ENCODE measurements at places on chromosomes 7 and 10.

DNA sequence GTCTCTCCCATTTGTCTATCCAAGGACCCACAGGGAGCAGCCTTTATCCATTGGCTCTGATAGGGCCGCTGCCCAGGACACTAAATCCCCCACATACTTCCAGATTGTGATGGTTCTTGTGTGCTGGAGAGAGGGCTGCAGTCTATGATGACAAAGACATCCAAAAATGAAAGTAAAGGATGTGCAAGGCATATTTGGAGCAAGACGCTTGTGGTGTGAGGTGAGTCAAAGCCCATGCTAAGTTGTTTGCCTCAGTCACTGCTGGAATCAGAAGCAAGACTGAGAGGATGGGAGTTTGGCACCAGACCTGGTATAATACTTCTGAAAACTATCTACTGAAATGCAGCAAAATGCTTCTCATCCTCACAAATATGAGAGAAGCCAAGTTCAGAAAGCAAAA lies 22.7 kb downstream of the ZNF22 start:
- no peaks in the 10 kb centered on the region for H3K36me3 ChIP-seq
- no peak overlapping the region for H3K4me3 ChIP-seq
- no peak overlapping the region for H3K27ac ChIP-seq
- H3K4me1 ChIP-seq = no peaks in the 10 kb centered on the region
- H3K27me3 ChIP-seq = no peaks in the 10 kb centered on the region

DNA sequence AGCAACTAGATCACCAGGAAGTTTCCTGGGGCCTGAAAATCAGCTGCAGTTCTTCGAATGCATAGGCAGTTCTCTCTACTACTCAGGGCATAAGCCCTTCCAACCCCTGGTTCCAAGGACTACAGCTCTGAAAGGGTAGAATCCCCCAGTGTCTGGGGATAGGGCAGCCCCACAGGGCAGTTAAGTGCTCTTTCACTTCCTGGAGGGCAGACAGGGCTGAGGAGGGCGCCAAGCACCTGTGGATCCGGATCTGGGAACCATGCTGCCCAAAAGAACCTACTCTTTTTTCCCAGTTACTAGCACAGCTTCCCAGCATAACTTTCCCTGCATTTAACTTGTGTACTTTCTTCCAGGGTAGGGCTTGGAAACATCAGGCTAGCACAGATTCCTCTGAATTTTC lies 41.1 kb downstream of the CXCL12 start:
- no peaks in the 10 kb centered on the region for H3K4me1 ChIP-seq
- H3K27ac ChIP-seq = no peak overlapping the region
- H3K4me3 ChIP-seq = no peak overlapping the region
- no peak for DNase-seq
- H3K36me3 ChIP-seq = no peaks in the 10 kb centered on the region
- H3K27me3 ChIP-seq = no peaks in the 10 kb centered on the region

DNA sequence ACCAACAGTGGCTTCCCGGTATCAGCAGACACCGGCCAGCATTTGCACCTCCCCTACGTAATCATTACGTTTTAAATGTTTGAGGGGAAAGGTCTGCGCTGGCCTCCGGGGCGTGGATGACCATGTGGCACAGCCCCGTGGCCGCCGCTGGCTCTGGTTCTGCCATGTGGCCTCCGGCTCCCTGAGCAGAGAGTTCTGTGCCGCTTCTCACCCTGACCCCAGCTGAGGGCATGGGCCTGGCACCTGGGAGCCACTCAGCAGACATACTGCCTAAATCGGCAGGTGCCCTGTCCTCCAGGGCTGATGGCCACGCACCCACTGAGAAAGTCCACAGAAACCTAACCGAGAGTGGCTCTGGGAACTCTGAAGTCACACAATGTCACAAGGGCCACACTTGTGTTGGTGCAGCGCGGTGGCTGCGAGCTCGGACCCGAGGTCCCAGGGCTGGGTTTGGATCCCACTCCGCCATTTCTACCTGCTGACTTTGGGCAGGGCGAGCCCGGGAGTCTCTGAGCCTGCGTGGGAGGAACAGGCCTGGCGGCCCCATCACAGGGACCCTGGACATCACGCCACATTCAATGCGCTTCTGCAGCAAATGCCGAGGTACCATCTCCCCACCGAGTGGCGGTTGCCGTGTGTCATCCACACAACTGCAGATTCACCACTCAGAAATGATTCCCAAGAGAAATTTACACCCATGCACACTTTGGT lies 25.3 kb downstream of the CFAP46 start:
- no peaks in the 10 kb centered on the region for H3K4me1 ChIP-seq
- H3K27ac ChIP-seq = no peak overlapping the region
- H3K27me3 ChIP-seq = no peaks in the 10 kb centered on the region
- no peak for DNase-seq
- H3K4me3 ChIP-seq = no peak overlapping the region
- no peaks in the 10 kb centered on the region for H3K36me3 ChIP-seq

DNA sequence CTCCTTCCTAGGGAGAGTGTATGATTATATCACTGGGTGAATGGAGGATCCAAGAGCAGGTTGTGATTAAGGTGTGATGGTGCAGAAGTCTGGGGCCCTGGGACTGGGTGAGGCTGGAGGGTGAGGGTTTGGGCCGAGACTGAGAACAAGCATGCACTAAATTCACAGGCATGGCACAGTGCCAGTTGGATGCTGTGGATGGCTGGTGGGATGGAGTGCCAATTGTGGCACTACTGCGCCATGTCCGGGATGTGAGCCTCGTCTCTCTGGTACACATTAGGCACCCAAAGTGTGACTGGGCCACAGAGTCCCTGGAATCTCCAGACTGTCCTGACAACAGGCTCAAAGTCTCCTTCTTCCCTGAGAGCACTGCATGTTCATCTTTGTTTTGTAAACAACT lies 208.1 kb downstream of the EMX2 start:
- H3K27me3 ChIP-seq = no peaks in the 10 kb centered on the region
- H3K4me3 ChIP-seq = no peak overlapping the region
- H3K36me3 ChIP-seq = no peaks in the 10 kb centered on the region
- no peaks in the 10 kb centered on the region for H3K4me1 ChIP-seq
- no peak overlapping the region for H3K27ac ChIP-seq

DNA sequence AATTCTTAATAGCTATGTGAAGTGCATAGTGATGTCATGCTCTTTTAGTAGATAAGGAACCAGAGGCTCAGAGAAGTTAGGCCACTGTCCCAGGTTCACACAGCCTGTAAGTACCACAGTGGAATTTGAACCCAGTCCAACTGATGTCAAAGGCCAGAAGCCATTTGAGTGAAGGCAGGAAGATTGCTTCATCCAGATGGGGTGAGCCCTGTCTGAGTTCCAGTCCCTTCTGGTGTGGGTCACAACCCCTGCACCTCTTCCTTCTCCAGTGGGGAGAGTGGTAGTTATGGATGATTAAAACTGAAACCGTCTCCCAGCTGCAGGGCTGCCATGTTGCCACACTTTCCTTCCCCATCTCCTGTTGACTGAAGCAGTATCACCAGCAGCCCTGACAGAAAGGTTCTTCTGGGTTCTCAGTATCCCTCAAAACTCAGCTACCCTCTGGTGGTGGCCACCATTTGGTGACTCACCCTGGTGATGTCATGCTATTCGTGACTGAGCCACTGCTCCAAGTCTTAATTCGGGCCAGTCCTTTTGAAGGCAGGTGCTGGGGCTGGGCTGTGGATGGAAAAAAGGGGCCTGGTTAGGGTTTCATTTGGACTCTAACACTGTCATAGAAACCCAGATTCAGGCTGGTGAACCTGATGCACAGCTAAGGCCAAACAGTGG lies 1.5 kb upstream of the C10orf95 start:
- H3K4me1 ChIP-seq = no peaks in the 10 kb centered on the region
- H3K4me3 ChIP-seq = no peak overlapping the region
- peak overlapping the region; percentile 71 for H3K27ac ChIP-seq

GRCh38 chr7:28192786-28193585 lies 12.4 kb upstream of the JAZF1 start:
- H3K27ac ChIP-seq = no peak overlapping the region
- no peak overlapping the region for H3K4me3 ChIP-seq
- H3K36me3 ChIP-seq = no peaks in the 10 kb centered on the region
- no peak for DNase-seq

Data from breast epithelium (tissue), 4 donors.